ENCODE measurements at places on chromosomes 2 and 18. TPM values are rescaled to one million over a fixed set of nuclear protein-coding genes. Genes with fewer than 3 reads are reported as not detected.

GRCh38 chr2:85468704-85469349, 50.3 kb downstream of the SH2D6 start:
- H3K4me3 ChIP-seq: no peak overlapping the region
- H3K27ac ChIP-seq: no peak overlapping the region
- H3K4me1 ChIP-seq: no peaks in the 10 kb centered on the region
- no peak for DNase-seq
- no peaks in the 10 kb centered on the region for H3K27me3 ChIP-seq
- no peaks in the 10 kb centered on the region for H3K36me3 ChIP-seq

- peaks cover 5% of the 10 kb centered on the region for H3K4me1 ChIP-seq
- no peaks in the 10 kb centered on the region for H3K27me3 ChIP-seq
- no peaks in the 10 kb centered on the region for H3K36me3 ChIP-seq
- no peak overlapping the region for H3K27ac ChIP-seq
These were observed 22.2 kb upstream of the NAB1 start for GRCh38 chr2:190626641-190627210.

Gene CCNYL1
- 9.7 TPM for total RNA-seq

Gene BOK
- not detected for total RNA-seq

All from CD4-positive, alpha-beta memory T cell (primary cell).